ENCODE measurements at places on chromosomes 7 and 10. TPM values are rescaled to one million over a fixed set of nuclear protein-coding genes. Genes with fewer than 3 reads are reported as not detected.

Gene ANKRD61
- under 0.01 TPM for total RNA-seq

Gene RGS10
- 12.9 TPM for total RNA-seq

Gene ITIH5
- under 0.01 TPM for total RNA-seq

Gene FAM200A
- 3.2 TPM for total RNA-seq

Gene MYOZ1
- not detected for total RNA-seq

Gene MRC1
- total RNA-seq: 0.27 TPM

GRCh38 chr10:28241741-28242399 is 61.0 kb downstream of the MPP7 start:
- peak; percentile 44 for DNase-seq

- DNase-seq: no peak
Observed at GRCh38 chr7:64174941-64175340, 32.1 kb upstream of the ZNF735 start.

DNA sequence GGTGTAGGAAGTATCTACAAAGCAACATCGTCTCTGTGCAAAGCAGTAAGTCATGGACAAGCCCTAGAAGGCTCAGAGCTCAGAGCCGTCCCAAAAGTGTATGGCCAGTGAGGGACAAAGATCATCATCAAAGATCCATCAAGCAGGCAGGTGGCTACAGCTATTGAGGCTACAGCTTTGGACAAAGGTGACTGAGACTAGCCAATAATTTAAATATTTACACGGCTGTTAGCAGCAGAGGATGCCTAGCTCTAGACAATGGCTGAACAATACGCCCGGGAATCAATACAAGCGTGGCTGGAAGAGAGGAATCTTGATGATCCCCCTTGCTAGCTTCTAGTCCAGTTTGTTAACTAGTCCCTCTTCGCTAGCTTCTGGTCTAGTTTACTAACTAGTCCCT is 17.9 kb downstream of the NMT2 start:
- DNase-seq: no peak

DNA sequence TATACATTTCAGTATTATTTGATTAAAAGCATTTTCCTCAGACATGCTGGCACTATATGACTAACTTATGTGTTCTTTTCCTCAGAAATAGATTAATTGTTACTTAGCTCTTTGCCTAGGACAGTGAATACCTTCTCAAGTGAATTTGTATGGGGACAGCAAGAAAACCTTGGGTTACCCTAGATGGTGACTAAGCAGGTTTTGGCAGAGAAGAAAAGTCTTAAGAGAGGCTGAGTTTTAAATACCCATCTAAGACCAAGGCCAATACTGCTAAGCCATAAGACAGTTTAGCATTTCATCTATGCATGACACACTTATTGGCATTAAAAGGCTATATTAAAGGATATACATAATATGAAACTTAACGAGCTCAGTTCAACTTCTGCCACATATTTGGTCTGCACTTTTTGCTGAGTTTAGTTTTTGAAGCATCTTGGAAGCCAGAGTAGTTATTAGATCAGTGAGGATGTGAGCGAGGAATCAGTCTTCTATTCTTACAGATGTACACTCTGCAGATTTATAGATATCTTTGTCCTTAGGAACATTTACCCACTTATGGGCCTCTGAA is 54.6 kb upstream of the FAM3C start:
- DNase-seq: no peak

DNA sequence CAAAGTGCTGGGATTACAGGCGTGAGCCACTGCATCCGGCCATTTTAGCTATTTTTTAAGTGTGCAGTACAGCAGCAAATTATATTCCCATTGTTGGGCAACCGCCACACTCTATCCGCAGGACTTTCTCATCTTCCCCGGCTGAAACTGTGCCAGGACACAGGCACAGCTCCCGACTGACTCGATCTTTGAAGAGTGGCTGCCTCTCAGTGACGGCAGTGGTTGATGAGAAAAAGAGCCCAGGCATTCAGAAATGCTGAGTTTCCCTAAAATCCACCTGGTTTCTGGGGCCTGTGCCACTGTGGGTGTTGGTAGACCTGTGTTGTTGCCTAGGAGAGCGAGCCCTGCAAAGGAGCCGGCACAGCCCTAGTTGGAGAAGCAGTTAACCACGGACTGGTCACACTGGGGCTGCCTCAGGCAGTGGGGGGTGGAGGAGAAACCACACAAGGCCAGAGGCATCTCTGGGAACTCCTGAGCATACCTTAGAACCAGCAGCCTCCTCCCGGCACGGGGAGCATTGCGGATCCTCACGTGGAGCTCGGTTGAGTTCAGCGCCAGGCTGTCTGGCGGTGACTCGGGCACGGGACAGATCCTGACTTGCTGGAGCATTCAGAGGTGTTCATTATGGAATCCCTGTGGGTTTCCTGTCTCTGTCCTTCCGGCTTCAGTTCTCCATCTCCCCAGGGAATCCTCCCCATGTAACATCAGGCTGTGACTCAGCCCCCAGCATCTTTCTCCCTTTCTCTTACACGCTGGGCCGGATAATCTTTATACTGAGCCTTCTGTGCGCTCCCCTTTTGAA is 16.2 kb downstream of the PFKFB3 start:
- no peak for DNase-seq

DNA sequence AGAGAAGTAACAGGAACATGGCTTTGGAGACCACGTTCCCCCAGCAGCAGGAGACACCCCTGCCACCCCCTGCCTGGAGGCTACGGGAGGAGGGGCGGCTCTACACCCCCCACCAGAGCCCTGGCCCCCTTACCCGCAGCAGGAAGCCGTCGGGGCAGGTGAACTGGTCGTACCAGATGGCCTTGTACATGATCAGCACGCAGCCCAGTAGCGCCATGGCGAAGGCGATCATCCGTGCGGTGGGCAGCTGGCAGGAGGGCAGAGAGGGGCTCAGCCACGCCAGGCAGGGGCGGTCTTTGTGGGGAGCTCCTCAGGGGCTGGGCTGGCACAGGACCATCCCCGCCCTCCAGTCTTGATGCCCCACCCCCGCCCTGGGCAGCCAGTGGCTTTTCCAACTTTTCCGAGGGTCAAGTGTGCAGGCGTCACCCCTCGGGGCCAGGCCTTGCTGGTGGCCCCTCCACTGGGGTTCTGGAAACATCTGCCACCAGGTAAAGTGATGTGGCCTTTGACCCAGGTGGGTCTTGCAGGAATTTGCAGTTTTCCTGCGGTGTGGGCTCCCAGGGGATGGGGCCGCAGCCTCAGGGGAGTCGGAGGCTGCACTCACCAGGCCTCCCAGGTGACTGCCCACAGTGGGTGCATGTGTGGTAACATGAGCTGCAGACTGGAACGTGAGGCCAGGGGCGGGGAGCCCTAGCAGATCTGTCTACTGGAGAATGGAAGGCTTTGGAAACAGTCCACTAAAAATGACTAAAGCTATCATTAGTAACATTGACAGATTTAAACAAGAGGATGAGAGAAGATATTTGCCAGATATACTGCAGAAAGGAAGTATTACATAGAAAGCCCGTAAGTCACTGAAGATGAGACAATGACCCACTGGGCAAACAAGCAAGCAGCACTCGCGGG is 9.7 kb downstream of the CALY start:
- no peak for DNase-seq

- DNase-seq: no peak
Observed at GRCh38 chr7:88477976-88478375, 171.3 kb upstream of the STEAP4 start.

DNA sequence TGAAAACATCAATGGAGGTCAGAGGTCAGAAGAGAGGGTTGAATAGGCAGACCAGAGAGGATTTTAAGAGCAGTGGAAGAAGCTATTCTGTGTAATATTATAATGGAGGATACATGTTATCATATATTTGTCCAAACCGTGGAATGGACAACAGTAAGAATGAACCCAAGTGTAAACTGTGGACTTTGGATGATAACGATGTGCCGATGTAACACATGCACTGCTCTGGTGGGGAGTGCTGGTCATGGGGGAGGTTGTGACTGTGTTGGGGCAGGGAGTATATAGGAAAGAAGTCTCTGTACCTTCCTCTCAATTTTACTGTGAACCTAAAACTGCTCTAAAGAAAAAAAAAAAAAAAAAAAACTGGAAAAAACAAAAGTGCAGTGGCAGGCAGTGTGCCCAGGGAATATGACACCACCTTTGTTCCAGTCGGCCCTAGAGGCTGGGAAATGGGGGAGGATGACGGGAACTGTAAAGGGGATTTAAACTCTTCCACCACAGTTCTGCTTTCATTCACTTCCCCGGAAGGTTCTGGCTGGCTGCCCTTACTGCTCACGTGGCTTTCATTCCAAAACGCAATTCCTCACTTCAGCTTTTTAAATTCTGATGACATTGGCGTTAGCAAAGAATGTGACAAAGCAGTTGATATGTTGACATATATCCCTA is 113.7 kb upstream of the ANKRD1 start:
- no peak for DNase-seq

DNA sequence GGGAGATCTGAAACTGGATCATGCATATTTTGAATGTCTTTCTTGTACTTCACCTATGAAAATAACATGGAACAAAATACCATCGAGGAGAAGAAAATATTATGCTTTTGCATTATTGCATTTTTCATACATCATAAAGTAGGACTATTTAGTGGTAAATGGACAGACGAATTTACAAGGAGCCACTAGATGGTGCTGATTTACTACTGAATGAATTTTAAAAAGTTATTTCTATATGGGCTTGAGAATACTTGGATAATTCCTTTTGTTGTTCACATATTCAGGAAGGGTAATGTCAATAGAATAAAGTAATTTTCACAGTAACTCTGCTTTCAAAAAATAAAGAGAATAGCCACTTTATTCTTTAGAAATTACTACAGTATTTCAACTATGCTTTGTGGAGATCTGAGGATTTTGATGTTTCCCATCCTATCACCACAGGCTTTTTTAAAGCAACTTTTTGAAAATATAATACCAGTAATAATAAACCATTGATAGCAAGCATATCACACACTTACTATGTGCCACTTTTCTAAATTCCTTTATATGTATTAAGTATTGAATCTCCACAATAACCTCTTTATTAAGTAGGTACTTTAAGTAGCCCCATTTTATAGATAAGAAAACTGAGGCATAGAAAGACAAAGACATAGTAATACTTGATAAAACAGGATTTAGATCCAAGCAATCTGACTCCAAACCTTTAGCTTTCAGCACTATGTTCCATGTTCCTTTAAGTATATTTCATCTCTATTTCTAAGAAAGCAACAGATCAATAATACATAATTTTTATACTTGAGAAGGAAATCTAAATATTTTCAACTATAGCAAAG is 38.6 kb downstream of the NEBL start:
- DNase-seq: no peak

DNA sequence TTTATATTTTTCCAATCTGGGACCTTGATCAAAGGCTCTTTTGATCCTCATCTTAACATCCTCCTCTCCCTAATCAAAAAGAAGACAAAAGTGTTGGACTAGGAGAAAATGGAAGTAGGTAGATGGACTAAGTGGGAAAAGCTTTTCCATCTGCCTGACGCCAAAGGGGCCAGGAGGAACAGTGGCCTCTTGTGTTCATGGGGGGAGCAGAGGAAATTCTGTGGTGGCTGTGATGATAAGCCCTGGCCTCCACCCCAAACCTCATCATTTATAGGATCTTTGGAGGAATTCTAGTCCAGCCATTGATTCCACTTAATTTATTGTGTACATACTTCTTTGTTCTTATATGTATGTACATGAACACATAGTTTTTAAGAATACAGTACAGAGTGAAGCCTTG is 21.7 kb downstream of the ZNF365 start:
- DNase-seq: no peak

All from hematopoietic multipotent progenitor cell (in vitro differentiated cells).